ENCODE measurements at places on chromosomes 6 and 20.

DNA sequence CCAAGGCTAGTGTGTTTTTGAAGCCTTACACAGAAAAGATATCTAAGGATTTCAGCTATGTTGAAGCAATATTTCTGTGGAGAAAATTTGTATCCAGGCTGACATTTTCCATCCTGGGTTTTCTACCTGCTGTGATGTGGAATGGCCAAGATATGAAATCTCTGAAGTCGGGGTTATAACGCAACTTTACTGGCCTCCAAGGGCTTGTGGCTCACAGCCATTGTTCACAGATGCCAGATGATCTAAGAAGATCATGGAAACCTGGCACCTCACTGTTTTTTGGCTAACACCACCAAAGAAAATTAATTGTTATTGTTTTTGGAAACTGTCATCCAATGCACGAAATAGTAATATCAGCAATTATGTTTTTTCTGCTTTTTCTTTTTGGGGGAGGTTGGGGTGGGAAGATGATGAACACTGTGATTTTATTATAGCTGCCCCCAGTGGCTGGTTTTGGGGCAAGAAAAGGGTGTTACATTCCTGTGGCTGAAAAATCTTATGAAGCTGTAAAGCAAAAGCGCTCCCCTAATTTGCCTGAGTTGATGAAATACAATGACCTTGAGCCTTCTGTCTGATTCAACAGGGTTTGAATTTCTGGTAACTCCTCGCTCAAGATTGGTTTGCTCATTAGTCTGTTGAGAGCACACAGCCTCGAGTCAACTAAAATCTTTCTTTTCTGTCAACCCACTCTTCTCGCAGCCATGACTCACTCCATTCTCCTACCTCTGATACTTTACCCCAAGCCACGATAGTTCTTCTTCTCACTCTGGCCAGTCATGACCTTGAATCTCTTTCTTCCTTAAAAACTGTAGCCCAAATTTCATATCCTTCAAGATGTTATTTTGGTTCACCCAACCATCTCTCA lies 236.7 kb downstream of the PAX1 start:
- DNase-seq, result no peak

DNA sequence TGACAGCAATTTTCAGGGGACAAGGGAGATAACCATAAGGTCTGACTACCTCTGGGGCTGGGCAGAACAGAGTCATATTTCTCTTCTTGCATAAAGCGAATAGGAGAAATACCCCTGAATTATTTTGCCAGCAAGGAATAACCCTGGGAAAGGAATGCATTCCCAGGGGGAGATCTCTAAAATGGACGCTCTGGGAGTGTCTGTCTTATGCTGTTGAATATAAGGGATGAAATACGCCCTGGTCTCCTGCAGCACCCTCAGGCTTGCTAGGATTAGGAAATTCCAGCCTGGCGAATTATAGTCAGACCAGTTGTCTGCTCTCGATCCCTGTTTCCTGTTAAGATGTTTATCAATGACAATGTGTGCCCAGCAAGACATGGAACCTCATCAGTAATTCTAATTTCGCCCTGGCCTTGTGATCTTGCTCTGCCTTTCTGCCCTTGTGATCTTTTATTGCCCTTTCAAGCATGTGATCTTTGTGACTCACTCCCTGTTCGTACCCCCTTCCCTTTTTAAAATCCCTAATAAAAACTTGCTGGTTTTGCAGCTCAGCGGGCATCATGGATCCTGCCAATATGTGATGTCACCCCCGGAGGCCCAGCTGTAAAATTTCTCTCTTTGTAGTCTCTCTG lies 221.6 kb upstream of the HS3ST5 start:
- peak; percentile 49 for DNase-seq

DNA sequence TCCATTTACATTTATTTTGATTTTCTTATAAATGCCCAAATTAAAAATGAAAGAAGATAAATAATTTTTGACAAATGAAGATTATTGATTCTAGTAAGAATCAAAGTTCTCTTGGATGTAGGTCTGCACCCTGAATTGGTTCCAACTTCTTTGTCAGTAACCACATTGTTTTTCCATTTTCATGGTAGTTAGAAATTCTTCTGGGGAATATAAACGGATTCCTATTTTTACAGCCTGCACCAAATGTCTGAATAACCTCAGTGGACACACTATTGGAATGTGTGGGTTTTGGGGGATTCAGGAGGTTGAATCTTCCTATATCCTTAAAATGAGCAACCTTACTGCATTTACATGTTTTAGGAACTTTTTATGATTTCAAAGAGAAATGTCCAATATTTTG lies 1085.3 kb upstream of the MAP3K7 start:
- DNase-seq, result no peak

- DNase-seq, result no peak
Observed at GRCh38 chr20:59920944-59921343, 12.5 kb downstream of the SYCP2 start.

DNA sequence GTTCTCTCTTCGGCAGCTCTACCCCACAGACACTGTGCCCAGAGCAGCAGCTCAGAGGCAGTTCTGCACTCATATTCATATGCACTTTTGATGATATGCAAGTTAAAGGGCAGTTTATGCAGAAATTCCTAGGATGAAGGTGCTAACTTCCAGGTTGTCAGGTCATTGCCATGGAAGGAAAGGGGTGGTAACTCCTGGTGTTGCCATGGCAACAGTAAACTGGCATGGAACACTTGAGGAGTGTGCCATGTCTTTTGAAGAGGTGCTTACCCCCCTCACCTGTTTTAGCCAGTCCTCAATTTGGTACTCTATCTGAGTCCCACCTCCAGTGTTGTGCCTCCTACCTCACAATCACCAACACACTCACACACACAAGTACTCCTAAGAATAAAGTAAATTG lies 539.4 kb upstream of the BTBD3 start:
- peak; percentile 68 for DNase-seq

DNA sequence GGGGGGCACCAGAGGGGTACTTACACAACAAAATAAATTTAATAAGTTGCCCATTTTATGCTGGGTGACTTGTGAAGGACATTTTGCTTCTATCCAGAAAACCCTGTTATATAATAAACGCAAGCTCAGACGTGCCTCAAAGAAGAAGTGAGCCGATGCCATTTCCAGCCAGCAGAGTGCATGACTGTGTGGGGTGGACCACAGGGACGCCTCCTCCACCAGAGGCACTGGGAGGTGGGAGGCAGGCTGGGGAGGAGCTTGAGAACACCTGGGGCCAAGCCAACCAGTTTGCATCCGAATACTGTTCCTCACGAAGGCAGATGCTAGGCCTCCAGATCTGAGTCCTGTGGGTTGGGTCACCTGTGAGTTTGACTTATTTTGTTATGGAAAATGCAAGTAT lies 363.8 kb downstream of the RNGTT start:
- DNase-seq, result peak; percentile 76

GRCh38 chr6:128327890-128328289 lies 192.5 kb downstream of the PTPRK start:
- peak; percentile 49 for DNase-seq

GRCh38 chr20:64116016-64116415 lies 8.7 kb upstream of the NPBWR2 start:
- DNase-seq, result no peak

GRCh38 chr6:27507041-27507956 lies 34.4 kb upstream of the ZNF184 start:
- DNase-seq, result no peak

GRCh38 chr6:117072134-117072533 lies 193.2 kb upstream of the VGLL2 start:
- no peak for DNase-seq

DNA sequence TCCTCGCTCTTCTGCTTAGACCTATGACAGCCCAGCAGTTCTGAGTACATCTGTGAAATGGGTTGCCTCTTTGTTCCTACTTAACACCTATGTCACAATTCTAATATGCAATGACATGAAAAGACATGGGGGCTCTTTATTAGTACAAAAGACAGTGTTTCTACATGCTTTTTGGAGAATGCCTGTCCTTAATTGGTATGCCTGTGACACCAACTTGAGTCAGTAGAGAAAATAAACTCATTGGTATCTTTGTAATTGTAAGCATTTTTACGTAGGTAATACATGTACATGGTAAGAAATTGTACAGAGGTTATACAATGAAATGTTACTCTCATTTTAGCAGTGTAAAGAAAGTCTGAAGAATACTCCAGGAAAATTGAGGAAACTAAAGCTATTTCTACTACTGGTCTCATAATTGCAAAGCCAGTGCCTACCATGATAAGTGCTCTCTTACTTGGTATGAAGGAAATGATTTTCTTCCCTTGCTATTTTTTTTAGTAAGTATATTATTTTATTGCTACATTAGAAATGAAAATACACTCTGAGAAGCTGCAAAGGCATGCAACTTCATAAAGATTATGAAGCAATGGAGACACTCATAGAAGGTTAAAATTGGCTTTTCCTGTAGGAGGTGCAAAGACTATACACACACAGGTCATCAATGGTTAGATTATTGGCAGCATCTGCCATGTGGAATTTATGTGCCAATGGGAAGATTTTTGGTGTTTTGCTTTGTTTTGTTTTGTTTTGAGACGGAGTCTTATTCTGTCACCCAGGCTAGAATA lies 4.9 kb upstream of the EEF1A1 start:
- no peak for DNase-seq

- peak; percentile 16 for DNase-seq
Observed at GRCh38 chr20:24823176-24823784, 125.8 kb upstream of the CST7 start.

GRCh38 chr6:4577406-4577805 lies 198.8 kb upstream of the CDYL start:
- no peak for DNase-seq

DNA sequence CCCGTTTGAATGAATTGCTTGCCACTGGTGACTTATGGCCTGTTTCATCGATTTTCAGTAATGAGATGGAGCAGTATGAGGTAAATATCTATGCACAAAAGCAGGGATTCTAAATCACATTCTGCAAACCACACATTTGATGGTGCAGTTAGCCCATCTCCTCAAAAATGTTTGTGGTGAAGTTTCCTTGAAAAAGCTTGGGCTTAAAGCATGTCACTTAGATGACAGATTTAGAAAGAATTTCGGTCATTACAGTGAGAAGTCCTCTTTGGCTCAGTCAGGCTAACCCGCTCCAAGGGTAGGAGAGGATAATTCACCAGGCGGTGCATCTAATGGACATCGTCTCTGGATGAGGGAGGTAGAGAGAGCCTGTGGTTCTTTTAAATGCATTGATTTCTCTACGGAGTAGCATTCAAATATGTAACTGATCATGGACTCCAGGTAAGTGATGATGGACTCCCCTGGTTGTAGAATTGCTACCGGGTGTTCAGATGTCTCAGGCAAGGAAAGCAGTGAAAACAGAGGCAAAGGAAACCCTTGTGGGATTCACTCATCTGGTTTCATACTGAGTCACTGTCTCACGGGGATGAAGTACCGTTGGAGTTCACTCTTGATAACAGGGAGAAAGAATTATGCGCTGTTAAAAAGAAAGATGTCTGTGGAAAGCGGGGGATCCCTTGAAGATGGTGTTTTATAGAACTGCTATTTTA lies 65.3 kb downstream of the AIG1 start:
- DNase-seq, result no peak

DNA sequence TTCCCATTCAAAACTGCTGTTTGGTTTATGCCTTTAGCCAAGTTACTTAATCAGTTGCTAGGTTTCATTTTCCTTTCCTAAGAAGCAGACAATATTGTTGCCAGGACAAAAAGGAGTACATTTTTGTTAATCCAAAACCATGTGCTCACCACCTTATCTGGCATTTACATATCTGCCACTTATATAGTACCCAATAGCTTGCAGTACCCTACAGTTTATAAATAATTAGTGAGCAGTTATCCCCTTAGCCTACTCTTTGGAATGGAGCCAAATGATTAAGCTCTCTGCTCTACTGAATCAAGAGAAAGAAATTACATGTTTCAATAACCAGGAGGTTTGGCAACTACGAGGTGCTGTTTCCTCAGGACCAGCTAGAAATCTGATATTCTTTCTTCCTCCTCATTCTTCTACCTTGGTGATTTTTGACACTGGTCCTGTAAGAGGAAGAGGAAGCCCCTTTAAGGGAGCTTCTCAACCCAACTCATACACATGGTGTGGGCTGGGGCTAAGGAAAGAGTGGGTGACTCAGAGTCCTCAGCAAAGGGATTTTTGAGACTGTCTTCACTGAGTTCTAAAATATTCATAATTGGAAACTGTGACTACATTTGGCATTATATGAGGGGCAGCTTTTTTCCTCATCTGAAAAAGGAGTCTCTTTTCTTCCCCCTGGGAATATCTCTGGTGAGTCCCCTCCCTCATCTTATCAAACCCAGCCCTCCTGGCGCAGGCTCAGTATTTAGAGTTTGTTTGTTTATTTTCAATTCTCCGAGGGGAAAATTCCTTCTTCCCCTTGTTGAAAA lies 1.5 kb downstream of the ZNFX1 start:
- DNase-seq, result no peak

- DNase-seq, result no peak
Observed at GRCh38 chr6:82584856-82585255, 221.2 kb downstream of the TPBG start.

DNA sequence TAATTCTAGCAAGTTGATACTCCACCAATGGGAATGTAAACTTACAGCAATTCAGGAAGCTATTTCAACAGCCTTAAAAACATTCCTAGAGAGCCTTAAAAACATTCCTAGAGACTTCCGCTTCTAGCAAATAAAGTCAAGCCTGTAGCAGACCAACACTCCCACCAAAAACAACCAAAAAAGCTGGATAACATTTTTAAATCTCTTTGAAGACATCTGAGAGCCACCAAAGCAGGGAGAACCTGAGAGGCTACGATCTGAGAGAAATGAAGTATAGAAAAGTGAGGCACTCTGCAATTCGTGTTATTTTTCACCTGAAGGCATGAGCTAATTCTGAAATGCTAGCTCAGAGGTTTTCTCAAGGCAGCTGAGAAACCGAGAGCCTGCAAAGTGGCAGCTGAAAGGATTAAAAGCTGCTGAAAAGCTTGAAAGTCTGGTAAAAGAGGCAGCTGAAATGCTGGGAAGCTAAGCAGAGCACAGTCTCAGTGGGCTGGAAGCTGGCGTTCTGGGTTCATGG lies 20.9 kb downstream of the GPR63 start:
- DNase-seq, result peak; percentile 70

DNA sequence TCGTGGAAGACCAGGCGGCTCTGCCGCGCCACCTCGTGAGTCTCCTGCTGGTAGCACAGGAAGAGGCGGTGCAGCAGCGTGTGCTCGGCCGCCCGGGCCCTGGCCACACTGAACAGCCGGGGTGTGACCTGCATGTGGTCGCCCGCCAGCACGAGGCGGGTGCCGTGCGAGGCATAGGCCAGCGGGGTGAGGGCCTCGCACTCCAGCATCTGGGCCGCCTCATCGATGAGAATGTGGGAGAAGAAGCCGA lies 7.0 kb downstream of the HELZ2 start:
- DNase-seq, result no peak

GRCh38 chr6:63449714-63450113 lies 122.6 kb upstream of the LOC128125822 start:
- no peak for DNase-seq

DNA sequence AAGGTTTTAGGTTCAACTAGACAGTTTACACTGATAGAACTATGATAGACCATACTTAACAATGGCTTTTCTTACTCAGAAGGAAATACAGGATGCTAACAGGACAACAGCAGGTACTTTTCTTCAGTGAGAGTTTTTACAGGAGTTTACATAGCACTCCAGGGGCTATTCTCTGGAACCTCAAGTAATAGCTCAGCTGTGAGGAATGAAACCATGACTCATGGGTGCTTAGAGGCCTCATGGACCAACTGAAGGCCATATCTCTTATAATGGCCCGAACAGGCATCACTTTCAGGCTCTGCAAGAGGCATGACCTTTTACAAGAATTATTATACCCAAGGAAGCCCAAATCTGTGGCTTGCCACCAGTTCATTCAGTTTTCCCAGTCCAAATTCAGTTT lies 31.8 kb downstream of the TREML1 start:
- DNase-seq, result no peak

Data from endodermal cell (in vitro differentiated cells).